ENCODE measurements at places on chromosomes 12 and 14.

- DNase-seq: no peak
These were observed 13.0 kb downstream of the PARP2 start for GRCh38 chr14:20356422-20356821.

- no peak for DNase-seq
These were observed 261.9 kb upstream of the SFSWAP start for GRCh38 chr12:131449027-131449426.

DNA sequence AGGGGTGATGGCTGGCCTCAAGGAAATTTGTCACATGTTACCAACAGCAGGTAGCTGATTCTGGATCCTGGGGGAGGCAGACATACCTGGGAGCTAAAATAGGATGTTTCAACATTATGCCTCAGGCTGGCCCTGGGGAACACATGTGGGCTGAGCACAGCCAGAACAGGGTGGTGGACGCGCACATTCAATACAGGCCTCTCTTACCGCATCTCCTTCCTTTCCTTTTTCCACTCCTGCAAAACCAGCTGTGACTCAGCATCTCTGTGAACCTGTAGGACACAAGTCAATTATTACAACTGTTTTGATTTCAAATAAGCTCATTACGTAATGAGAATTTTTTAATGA lies 61.0 kb downstream of the NT5DC3 start:
- peak; percentile 15 for DNase-seq

- peak; percentile 59 for DNase-seq
These were observed 31.1 kb upstream of the MAP1LC3B2 start for GRCh38 chr12:116528065-116528464.

DNA sequence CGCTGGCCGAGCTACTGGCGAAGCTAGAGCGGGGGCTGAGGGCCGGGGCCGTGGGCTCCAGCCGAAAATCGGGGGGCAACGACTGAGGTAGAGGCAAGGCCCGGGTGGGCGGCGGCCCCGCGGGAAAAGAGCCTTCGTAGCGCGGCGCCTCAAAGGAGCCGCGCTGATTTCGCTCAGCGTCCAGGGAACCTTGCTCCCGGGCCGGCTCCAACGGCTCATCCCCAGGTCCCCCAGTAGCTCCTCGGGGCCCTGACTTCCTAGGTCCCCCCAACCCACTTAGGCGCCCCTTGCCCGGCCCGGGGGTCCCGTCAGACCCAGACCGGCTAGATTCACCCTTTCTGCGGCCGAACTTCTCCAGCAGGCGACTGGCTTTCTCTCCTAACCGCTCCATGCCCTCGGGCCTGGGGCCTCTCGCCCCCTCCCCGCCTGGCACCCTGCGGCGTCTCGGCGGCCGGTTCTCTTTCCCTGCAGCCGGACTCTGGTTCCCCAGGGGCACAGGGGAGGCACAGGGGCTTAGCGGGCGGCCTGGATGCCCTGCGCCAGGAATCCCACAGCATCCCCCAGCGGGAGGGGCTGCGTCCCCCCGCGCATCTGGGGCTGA lies 375 bp downstream of the AJUBA start:
- DNase-seq: no peak

DNA sequence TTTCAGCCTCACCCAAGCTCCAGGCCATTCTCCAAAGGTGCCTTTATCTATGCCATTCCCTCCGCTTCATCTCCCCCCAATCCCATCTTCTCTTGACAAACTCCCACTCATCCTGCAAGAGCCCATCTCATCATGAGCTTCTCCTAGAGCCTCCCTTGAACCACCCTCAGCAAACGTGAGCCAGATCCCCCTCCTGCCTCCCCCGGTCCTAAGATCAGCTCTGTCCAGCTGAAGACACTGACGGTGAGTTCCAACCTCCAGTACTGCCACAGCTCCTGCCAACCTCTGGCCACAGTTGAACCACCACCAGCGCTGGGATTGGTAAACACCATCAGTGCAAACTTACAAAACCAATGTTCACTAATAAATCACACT lies 124.6 kb downstream of the BCL11B start:
- no peak for DNase-seq

DNA sequence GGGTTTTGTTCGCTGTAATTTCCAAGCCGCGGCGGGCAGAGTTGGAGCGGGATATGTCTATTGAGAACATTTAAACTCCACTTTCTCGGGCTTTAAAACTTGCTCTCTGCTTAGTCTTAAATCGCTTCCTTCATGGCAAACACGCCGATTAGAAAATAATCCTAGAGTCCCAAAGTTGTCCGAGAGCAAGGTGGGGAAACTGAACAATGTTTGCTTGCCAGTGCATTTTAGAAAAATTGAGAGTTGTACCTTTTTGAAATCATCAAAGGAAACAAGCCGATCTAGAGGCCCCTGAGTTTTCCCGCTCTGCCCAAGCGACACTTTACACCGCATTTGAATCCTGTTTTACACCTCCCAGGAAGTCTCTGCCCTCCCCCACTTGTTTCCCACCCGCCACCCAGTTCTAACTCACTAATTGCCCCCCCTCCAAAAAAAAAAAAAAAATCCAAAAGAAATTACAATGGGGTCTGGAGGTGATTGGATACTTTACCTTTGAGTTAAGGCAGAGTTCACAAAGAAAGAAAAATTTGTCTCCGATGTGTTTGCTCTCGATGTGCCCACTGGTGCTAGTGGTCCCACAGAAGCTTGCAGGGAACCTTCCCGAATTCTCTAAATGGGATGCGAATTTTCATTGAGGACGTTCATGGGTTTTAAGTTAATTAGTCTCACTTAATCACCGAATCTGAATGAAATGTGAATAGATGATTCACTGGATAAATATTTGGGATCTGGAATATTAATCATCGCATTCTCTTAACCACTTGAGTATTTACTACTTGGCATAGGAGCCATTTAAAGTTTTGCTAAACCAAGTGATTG lies 2.3 kb downstream of the HMGA2 start:
- peak; percentile 67 for DNase-seq

GRCh38 chr12:64273527-64274403 lies 51.7 kb upstream of the KICS2 start:
- DNase-seq: no peak

DNA sequence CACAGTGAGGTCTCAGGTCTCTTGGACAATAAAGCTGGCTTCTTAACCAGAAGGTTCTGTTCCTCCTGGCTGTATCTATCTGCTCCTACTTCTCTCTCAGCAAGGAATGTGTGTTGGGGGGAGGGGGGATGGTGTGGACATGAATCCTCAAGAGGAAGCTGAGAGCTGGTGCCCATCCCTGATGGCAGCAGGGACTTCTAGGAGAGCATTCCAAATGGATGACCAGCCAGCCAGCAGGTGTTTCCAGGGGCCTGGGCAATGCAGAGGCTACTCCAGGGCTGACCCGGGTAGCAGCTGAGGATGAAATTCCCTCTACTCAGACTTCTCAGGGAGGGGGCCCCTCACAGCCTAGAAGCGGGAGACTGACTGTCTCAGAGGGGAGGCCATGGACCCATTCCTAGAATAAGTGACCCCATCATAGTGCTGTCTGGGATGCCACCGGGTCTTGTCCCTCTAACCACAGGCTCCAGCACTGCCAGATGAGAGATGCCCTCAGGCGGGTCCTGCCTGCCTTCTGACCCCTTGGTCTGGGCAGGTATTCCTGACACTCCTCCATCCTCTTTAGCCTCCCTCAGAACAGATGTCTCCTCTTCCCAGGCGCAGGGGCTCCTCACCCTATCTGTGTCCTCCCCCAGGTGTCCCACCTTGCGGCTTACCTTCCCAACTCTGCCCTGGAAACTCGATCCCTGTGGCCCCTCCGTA lies 1.2 kb downstream of the RAB15 start:
- DNase-seq: no peak

- DNase-seq: no peak
These were observed 45.4 kb upstream of the SRP54 start for GRCh38 chr14:34937442-34937841.

DNA sequence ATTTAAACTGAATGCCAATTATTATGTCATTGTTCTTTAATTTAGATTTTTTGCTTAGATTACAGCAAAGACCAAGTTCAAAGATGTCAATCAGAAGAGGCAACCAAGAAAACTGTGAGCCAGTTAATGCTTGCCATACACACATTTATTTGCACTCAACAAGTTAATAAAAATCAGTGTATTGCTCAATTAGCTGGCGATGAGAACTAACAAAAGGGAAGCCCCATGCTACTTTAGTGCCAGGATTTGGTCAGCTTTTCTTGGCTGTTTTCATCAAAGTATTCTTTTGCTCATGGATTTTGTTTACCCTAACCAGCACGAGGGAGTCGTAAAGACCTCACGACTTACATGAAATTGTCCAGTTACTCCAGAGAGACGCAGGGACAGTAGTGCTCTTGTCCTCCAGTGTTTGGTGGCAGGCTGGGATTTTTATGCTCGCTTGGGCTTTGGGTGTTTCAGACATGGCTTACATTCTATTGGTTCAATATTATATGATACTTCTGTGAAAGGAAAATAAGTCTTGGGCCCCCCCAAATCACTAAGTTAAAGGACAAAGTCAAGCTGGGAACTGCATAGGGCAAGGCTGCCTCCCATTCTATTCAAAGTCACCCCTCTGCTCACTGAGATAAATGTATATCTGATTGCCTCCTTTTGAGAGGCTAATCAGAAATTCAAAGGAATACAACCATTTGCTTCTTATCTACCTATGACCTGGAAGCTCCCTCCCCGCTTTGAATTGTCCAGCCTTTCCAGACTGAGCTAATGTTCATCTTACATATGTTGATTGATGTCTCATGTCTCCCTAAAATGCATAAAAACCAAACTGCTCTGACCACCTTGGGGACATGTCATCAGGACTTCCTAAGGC lies 7.4 kb upstream of the B4GALNT1 start:
- no peak for DNase-seq

GRCh38 chr14:96953087-96953874 lies 156.1 kb downstream of the VRK1 start:
- DNase-seq: no peak

DNA sequence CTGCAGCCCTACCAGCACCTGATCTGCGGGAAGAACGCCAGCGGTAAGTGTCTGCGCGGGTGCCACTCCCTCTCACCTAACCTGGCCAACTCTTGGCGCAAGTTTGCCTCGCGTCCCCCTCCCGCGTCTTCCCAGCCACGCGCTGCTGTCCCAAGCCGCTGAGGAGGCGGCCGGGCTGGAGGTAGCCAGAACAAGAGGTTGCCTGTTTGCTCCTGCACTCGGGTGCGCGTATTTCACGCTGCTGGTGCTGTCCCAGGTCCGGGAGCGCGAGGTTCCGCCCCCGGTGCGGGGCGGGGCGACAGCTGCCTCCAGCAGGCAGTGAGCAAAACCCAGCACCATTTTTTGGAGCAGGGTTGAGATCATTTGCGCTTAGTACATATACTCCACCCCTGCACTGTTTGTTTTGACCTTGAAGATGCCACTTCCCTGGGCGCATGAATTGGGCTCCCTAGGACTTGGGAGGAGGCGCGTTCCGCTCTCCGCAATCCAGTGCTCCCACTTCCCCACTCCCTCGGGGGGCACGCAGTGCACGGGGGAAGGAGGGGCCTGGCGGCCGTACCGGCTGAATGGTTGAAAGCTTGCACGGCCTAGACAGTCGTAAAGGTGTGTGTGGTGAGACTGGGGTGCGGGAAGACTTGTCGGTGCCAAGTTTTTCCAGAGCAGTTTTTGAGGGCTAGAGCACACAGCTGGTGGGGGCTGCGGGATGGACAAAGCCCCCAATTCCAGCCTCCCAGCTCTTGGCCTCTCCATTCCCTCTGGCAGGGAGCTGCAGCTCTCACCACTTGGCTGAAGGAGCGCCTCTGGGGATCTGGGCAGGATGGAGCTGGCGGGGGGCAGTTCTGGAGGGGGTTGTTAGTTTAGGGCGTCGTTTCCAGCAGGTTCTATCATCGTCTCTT lies 226.9 kb upstream of the CRY1 start:
- peak; percentile 54 for DNase-seq

- DNase-seq: no peak
These were observed 97.0 kb downstream of the TPH2 start for GRCh38 chr12:72035625-72036024.

DNA sequence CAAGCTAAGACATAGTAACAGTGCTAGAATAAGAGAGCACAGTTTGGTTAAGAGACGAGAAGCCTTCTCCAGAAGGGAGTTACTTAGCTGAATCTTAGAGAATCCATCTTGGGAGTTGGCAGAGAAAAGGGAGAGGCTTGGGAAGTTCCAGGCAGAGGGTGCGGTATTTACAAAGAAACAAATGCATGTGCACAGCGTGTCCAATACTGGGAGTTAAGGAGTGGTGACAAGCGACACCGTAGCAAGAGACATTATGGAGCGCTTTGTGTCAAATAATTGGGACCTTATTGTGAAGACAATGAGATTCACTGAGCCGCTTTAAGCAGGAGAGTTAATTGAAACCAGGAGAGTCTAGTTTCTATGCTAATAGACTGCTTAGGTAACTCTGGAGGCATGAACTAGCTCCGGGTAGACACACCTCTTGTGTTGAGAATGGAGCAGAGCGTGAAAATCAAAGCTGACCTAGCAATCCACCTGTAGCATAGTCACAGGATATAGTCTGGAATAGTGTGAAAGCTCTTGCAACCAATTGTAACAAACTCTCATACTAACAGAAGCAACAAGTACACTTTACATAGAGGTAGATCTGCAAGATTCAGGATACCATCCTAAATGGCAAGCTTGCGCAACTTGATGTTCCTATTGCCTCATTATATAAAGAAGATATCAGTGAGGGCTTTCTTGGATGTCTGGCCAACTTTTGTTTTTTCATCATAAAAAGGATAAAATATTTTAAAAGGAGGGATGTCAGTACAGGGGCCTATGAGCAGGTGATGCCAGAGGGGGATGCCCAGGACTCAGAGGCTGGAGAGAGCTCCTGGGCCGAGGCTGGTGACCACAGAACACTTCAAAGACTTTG lies 5.3 kb downstream of the ALDH1L2 start:
- no peak for DNase-seq

DNA sequence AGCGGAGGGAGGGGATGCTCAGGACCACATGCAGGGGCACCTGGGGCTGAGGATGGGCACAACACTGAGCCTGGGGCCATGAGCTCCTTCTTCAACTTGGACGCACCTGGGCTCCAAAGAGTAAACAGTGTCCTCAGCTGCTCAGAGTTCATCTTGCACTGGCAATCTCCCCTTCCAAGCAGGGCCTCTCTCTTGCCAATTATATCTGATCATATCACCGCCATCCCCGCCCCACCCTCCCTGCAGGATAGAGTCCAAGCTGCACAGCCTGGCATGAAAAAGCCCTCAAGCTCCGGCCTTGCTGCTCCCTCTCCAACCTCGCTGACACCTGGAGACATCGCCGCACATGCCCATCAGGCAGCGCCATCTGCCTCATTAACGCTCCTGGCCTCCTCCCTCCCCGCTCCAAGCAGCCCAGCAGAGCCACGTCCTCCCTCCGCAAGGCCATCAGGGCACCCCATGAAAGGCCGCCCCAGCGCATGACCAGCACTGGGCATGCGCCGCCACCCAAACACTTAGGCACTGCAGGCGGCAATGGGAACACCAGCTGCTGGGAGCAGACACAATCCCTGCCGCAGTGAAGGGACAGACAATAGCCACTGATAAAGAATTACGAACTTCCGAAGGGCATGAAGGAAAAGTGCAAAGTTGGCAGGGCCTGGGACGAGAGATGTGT lies 88.8 kb downstream of the CHGA start:
- DNase-seq: no peak

GRCh38 chr14:90600619-90601018 lies 203.8 kb downstream of the CALM1 start:
- DNase-seq: no peak

DNA sequence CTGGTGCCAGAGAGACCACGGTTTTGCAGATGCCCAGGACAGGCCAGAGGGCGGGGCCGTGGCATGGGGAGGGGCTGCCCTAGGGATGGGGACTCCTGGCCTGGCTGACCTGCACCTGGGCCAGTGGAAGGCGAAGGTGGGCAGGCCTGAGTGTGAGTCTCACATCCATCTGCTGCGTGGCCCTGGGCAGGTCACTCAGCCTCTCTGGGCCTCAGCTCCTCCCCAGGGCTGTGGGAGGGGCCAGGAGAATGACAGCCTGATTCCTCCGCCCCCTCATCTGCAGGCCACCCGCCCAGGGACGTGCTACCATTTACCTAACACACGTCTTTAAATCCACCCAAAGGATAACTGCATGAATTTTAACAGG lies 90.9 kb downstream of the GALNT9 start:
- DNase-seq: no peak
